CD8-positive, alpha-beta memory T cell (primary cell): ENCODE measurements at places on chromosomes 2 and 18. TPM values are rescaled to one million over a fixed set of nuclear protein-coding genes. Genes with fewer than 3 reads are reported as not detected.
A peak's percentile ranks its signal among the peaks of the same experiment; 100 is the strongest.

DNA sequence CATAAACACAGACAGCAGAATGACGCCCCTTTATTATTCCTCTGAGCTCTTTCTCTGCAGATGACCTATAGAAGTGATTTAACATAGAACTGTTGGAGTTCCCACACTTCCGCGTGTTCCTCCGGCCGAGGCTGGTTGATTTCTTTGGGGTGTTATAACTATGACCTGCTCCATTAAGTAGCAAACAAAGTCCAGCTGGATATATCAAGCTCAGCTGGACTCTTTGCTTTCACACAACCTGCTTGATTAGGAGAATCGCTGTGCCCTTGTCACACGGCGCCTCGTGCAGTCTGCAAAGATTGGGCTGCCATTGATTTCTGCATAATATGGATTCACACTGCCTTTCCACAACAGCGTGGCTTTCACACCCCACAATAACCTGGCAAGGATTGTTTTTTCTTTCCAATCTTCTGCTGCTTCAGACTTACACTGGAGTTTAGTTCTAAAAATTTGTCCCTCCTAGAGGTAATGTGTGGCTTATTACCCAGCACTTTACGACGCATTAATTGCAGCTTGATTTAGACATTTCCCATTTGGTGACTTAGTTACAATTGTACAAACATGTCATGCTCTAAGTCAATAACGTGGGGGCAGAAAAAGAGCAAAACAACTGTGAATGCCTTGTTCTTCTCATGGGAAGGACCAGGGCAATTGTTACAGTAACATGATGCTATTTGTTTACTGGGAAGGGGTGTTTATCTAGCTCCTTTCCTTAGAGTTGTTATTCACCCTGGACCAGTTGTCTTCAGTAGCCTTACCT, 485.7 kb downstream of the TXNL1 start:
- H3K27me3 ChIP-seq: no peaks in the 10 kb centered on the region
- no peak overlapping the region for H3K4me3 ChIP-seq
- DNase-seq: no peak
- H3K4me1 ChIP-seq: no peaks in the 10 kb centered on the region
- no peak overlapping the region for H3K27ac ChIP-seq

The SULT1C4 gene
- not detected for total RNA-seq

- DNase-seq: no peak
- no peaks in the 10 kb centered on the region for H3K36me3 ChIP-seq
- H3K27me3 ChIP-seq: no peaks in the 10 kb centered on the region
- H3K4me1 ChIP-seq: no peaks in the 10 kb centered on the region
- H3K27ac ChIP-seq: no peak overlapping the region
Measured at GRCh38 chr2:151729837-151730236, 4.4 kb downstream of the NEB start.

GRCh38 chr2:47751856-47752414, 31.0 kb upstream of the MSH6 start:
- H3K27me3 ChIP-seq: no peaks in the 10 kb centered on the region
- no peak overlapping the region for H3K27ac ChIP-seq
- no peak overlapping the region for H3K4me3 ChIP-seq
- no peaks in the 10 kb centered on the region for H3K4me1 ChIP-seq
- H3K36me3 ChIP-seq: no peaks in the 10 kb centered on the region

The LIMS3 gene
- total RNA-seq: 1.7 TPM

- no peaks in the 10 kb centered on the region for H3K4me1 ChIP-seq
- no peaks in the 10 kb centered on the region for H3K27me3 ChIP-seq
- DNase-seq: no peak
- H3K36me3 ChIP-seq: no peaks in the 10 kb centered on the region
- no peak overlapping the region for H3K4me3 ChIP-seq
Measured at GRCh38 chr18:3329471-3329870, 67.5 kb downstream of the MYL12B start.

DNA sequence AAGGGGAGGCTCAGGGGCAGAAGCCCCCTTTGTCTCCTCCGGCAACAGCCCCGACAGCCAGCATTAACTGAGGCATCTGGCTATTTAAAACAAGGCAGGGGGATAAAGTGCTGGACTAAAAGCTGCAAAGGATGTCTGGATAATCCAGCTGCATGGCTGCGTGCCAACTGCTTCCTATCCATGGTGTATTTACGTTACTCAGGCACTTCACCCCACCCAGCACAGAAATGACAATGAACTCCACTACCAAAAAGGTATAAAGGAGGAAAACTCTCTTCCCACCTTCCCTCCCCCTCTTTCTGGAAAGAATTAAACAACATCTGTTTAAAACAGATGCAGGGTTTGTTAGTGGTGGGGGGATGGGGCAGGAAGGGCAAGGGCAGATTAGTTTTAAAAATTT, 82.5 kb downstream of the SPRED2 start:
- no peaks in the 10 kb centered on the region for H3K27me3 ChIP-seq
- DNase-seq: no peak
- H3K4me1 ChIP-seq: no peaks in the 10 kb centered on the region
- H3K36me3 ChIP-seq: no peaks in the 10 kb centered on the region
- no peak overlapping the region for H3K4me3 ChIP-seq
- no peak overlapping the region for H3K27ac ChIP-seq

GRCh38 chr18:79336556-79337142, 59.1 kb upstream of the NFATC1 start:
- no peak overlapping the region for H3K4me3 ChIP-seq
- no peaks in the 10 kb centered on the region for H3K36me3 ChIP-seq
- no peak overlapping the region for H3K27ac ChIP-seq
- no peak for DNase-seq

DNA sequence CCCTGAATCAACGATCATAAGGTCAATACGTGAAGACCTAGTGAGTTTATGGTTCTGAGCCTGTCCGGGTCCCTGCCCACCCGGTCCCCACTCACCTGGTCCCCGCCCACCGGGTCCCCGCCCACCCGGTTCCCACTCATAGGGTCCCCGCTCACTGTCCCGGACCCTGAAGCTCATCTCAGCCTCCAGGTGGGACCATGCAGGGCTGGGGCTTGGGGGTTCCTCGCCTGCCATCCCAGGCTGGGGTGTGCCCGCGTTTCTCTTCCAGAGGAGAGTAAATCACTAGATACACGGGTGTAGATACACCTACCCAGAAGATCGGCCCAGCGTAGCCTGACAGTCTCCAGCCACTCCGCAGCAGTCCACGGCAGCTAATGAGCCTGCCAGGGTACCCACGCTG, 131.5 kb downstream of the MBP start:
- no peak for DNase-seq
- no peaks in the 10 kb centered on the region for H3K36me3 ChIP-seq

The GALNT13 gene
- total RNA-seq: not detected

DNA sequence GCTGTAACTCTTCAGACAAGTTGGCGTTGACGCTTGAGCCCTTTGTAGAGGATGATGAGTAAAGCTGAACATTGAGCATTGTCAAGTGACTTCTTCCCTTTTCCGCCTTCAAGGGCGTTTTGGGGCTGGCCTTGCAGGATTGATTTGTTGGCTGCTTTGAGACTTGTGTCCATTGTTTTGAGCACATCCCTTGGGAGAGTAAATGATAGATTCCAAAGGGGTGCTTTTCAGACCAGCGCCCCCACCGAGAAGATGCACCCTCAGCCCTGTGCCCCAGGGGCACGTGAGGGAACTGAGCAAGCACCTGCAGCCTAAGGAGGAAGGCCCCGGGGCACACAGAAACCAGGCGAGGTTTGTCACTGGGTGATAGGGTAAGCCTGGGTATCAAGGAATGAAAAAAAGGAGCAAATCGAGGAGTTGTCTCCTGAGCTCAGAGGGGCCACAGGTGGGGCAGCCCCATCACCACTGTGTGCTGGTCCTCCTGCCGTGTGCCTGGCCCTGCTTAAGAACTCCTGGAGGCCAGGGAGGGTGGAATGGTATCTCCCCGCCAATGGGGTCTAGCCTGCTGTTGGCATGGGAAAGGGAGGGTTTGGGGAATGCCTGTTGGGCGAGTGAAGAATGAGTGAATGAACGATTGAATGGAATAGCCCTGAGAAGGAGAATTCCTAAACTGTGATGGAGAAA, 64.0 kb downstream of the RAB31 start:
- no peaks in the 10 kb centered on the region for H3K4me1 ChIP-seq
- DNase-seq: no peak
- no peaks in the 10 kb centered on the region for H3K27me3 ChIP-seq
- no peaks in the 10 kb centered on the region for H3K36me3 ChIP-seq
- H3K27ac ChIP-seq: no peak overlapping the region

The SNED1 gene
- 3.5 TPM for total RNA-seq

The GREB1L gene
- not detected for total RNA-seq

DNA sequence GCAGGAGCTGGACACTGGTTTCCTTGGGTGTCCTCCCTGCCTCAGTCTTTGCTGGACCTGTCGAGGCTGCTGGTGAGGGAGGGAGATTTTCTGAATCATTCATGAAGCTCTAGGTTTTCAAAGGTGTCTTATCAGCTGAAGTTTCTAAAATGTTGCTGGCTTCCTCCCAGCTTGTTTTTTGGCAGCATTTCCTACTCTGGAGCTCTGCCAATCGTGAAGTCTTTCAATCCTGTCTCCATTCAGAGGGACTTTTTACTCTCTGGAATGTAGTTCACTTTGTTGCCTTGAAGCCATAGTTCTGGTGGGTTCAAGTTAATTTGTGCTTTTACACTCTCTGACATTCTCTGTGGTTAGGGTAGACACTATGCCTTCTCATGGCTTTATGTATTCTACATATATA, 23.9 kb downstream of the SNTG2 start:
- H3K27me3 ChIP-seq: no peaks in the 10 kb centered on the region
- H3K4me3 ChIP-seq: peak overlapping the region; percentile 35
- H3K36me3 ChIP-seq: no peaks in the 10 kb centered on the region
- H3K4me1 ChIP-seq: peaks cover 22% of the 10 kb centered on the region
- DNase-seq: no peak

- no peaks in the 10 kb centered on the region for H3K4me1 ChIP-seq
- H3K36me3 ChIP-seq: no peaks in the 10 kb centered on the region
- H3K27ac ChIP-seq: no peak overlapping the region
- no peaks in the 10 kb centered on the region for H3K27me3 ChIP-seq
Measured at GRCh38 chr2:145220496-145220895, 700.6 kb upstream of the ZEB2 start.

The MAPRE3 gene
- 3.0 TPM for total RNA-seq

DNA sequence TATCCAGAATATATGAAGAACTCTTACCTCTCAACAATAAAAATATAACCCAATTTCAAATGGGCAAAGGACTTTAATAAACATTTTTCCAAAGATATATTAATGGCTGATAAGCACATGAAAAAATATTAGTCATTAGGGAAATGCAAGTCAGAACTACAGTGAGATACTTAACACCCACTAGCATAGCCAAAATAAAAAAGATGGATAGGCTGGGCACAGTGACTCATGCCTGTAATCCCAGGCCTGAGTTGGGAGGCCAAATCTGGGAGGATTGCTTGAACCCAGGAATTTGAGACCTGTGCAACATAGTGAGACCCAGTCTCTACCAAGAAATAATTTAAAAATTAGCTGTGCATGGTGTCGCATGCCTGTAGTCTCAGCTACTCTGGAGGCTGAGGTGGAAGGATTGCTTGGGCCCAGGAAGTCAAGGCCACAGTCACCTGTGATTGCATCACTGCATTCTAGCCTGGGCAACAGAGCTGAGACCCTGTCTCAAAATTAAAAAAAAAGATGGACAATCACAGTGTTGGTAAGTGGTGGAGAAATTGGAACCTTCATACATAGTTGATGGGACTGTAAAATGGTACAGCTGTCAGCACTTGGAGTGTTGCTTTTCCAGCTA, 25.1 kb downstream of the MARCHF7 start:
- H3K36me3 ChIP-seq: peaks cover 14% of the 10 kb centered on the region
- H3K4me3 ChIP-seq: no peak overlapping the region
- peaks cover 4% of the 10 kb centered on the region for H3K4me1 ChIP-seq
- no peaks in the 10 kb centered on the region for H3K27me3 ChIP-seq
- H3K27ac ChIP-seq: no peak overlapping the region

DNA sequence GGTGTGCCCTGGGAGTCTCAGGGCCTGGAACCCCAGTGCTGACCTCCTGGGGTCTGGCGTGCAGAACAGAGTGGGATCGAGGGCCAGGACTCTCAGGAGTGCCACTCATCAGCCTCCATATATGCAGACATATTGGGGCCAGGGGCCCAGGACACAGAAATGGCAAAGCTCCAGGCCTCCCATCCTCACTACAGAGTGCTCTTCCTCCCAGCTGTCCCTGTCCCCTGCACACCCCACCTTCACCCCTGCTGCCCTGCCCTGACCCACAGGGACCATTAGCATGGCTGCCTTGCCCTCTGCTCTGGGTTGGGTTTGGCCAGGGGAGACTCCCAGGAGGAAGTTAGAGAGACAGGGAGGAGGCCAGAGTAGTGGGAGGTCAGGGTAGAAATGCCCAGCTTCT, 2.8 kb downstream of the TEX51 start:
- no peak overlapping the region for H3K27ac ChIP-seq
- no peak overlapping the region for H3K4me3 ChIP-seq
- no peaks in the 10 kb centered on the region for H3K36me3 ChIP-seq
- no peak for DNase-seq

The NPAS2 gene
- 1.8 TPM for total RNA-seq

The CNDP1 gene
- total RNA-seq: 0.09 TPM

DNA sequence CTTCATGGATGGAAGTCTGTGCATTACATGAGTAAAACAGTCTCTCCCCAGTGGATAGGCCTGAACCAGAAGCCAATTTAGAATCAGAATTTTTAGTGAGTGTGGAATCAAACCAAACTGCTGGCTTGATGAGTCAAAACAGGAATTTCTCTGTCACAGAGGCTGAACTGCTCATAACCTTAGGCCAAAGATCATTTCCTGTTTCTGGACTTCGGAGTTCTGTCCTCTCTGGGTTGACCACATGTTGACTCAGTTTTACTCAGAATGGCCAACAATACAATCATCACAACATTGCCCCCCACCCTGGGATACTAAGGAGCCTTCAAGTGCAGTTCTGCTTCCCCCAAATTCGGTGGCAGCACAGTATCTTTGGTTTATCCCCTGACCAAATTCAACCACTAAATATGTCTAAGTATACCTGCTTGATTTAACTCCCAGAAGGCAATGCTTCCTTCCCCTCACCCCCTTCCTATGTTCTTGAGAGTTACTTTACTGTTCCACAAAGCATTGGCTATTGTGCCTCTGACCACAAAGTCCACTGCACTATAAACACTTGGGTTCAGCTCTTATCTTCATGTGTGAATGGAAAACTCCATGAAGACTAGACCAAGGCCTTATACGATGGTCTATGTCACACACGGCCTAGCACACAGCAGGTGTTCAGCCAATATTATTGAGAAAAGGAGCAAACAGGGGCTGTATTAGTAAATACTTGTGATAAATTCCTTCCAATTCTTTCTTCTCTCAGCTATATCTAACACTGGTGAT, 67.8 kb downstream of the NXPH2 start:
- H3K27ac ChIP-seq: no peak overlapping the region
- H3K27me3 ChIP-seq: no peaks in the 10 kb centered on the region
- DNase-seq: no peak
- no peaks in the 10 kb centered on the region for H3K36me3 ChIP-seq

DNA sequence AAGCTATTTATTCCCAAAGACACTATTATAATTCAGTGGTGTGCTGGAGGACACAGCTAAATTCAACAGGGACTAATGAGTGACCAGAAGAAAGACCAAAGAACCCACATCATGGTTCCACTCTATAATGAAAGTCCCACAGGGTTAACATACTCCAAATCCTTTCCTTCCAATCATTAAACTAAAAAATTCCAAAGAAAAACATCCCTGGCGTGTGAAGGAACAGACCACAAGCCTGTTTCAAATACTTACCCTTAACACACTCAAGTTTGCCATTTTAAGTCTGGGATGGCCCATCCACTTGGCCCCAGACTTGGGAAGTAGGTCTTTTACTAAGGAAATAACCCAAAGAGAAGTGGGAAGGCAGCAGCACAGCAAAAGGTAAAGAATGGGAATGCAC, 150.1 kb upstream of the CCDC150 start:
- no peak for DNase-seq
- no peaks in the 10 kb centered on the region for H3K4me1 ChIP-seq
- H3K36me3 ChIP-seq: no peaks in the 10 kb centered on the region
- H3K27me3 ChIP-seq: no peaks in the 10 kb centered on the region

The CYTIP gene
- 202 TPM for total RNA-seq

GRCh38 chr2:224591220-224591619, 6.1 kb upstream of the CUL3 start:
- H3K27me3 ChIP-seq: no peaks in the 10 kb centered on the region
- no peaks in the 10 kb centered on the region for H3K36me3 ChIP-seq
- no peak overlapping the region for H3K27ac ChIP-seq
